ENCODE measurements at places on chromosomes 12 and 14. TPM values are rescaled to one million over a fixed set of nuclear protein-coding genes. Genes with fewer than 3 reads are reported as not detected.

Gene KRT5
- total RNA-seq: not detected

Gene TAS2R7
- 0.39 TPM for total RNA-seq

DNA sequence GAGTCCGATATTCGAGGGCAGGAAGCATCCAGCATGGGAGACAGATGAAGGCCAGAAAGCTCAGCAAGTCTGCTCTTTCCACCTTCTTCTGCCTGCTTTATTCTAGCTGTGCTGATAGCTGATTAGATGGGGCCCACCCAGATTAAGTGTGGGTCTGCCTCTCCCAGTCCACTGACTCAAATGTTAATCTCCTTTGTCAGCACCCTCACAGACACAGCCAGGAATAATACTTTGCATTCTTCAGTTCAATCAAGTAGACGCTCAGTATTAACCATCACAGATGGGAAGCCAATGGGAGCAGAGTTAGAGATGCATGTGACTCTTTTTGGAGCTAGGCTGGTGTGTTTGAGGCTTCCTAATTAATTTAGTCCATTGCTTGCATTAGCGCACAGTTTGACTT, 17.0 kb downstream of the C12orf75 start:
- H3K4me1 ChIP-seq: peaks cover 3% of the 10 kb centered on the region
- no peaks in the 10 kb centered on the region for H3K36me3 ChIP-seq
- H3K27ac ChIP-seq: no peak overlapping the region
- no peak overlapping the region for H3K4me3 ChIP-seq

- H3K36me3 ChIP-seq: peaks cover 7% of the 10 kb centered on the region
- peaks cover 7% of the 10 kb centered on the region for H3K4me1 ChIP-seq
- H3K27ac ChIP-seq: no peak overlapping the region
- no peak overlapping the region for H3K4me3 ChIP-seq
- no peaks in the 10 kb centered on the region for H3K27me3 ChIP-seq
Measured at GRCh38 chr12:45737638-45738037, 8.1 kb downstream of the ARID2 start.

GRCh38 chr12:131422744-131423143, 288.1 kb upstream of the SFSWAP start:
- no peak for DNase-seq
- H3K36me3 ChIP-seq: peaks cover 47% of the 10 kb centered on the region
- H3K27ac ChIP-seq: no peak overlapping the region
- H3K4me1 ChIP-seq: no peaks in the 10 kb centered on the region
- H3K27me3 ChIP-seq: peaks cover 3% of the 10 kb centered on the region

All from glutamatergic neuron (in vitro differentiated cells).